ENCODE measurements at places on chromosomes 2 and 18.

DNA sequence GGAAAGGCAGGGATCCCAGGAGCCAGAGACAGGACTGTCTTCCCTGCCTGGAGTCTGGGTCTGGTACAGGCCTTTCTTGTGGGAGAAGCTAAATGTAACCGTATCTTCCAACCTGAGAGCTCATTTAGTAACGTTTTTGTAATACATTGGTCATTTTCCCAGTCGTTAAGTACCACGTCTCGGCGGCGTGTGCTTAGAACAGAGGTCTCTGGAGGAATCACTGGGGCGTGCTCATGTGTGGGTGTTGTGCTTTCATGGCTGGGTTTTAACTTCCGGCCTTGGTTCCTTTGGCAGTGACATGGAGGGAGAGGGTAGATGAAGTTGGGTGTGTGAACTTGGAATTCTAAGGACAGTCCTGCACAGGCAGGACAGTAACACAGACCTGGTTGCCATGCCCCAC is 79.7 kb downstream of the NCK2 start:
- no peak for DNase-seq

DNA sequence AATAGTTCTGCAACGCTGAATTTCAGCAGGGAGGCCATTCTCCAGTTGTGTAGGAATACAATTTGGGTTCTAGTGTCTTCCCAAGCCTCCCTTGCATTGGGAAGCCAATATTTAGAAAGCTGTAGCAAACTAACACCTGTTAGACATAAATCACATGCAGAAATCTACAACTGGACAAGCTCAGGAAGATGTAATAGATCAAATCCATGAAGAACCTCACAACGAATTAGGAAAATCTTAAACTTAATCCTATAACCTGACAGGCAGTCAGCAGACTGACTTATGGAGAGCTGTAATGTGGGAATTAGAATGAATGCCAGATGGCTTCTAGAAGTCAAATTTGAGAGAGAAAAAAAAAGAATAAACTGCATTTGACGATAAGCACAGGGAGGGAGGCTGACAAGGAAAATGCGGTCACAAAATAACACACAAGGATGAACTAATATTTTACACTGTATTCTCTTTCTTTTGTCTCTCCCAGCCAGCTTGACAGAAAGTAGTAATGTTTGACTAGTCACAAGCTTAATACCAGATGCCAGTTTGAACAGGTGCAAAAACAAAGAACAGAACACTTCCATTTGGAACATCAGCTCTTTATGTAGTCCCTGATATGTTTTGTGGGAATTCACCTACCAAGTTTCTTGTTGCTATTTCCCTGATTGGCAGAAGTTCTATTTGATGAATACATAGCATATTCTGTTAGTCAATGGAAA is 50.8 kb upstream of the FANCL start:
- no peak for DNase-seq

- no peak for DNase-seq
Observed at GRCh38 chr18:78927156-78927555, 52.5 kb upstream of the SALL3 start.

DNA sequence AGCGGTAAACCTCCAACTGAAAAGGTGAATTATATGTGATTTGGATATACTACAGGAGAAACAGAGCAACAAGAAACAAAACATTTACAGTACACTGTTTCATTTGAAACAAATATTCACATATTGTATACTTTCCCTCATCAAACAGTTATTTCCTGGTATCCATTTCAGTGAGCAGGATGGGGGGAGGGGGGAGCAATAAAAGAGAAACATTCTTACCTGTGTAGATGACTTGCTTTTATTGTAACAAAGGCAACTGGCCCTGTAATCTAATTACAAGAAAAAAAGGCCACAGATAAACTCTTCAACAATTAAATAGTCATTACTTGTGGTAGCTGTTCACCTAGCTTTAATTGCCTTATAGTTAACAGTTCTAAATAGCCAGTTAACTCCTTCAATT is 3.9 kb upstream of the PPP1CB start:
- no peak for DNase-seq

- no peak for DNase-seq
Observed at GRCh38 chr2:188326669-188327301, 35.1 kb downstream of the GULP1 start.

- no peak for DNase-seq
Observed at GRCh38 chr2:191892391-191892790, 45.5 kb upstream of the CAVIN2 start.
